Renal pelvis (tissue), 12 donors: ENCODE measurements at places on chromosomes 12 and 14. TPM values are rescaled to one million over a fixed set of nuclear protein-coding genes. Genes with fewer than 3 reads are reported as not detected.

DNA sequence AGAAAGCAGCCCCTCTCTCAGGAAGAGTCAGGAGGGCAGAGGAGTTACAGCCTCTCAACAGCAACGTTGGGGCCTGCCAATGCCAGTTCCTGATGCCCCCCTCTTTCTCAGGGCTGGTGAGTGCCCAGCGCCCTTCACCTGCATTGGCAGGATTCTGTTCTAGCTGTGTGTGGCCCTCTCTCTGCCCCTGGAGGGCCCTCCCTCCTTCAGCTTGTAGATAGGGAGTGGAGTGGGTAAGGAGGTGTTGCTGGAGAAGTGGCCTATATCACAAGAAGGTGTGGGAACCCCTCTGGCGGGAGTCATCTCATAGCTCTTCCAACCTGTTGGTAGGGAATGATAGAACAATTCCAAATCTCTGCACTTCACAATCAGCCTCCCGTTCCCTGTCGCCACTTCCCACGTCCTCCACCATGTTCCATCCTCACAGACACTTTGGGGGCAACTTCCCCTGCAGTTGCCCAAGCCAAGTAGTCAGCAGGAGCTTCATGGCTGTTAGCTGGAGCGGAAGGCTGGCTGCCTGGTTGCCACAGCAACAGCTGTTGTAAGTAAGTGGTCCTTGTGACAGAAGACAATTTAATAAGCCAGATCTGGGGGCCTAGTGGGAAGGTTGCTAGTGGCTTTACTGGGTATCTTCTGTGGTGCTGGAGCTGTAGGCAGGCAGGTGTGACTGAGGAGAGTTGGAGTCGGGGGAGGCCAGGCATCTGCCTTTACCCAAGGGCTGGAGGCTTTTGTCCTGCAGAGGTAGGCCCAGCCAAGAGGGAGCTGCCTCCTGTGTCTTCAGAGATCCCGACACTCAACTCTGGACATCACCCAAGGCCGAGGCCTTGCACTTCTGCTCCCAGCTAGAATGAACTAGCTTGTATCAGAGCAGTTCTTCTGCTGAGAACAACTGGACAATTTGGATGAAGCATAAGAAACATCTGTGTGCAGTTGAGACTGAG, 38.4 kb downstream of the GALNT16 start:
- no peak for DNase-seq

Gene CAPZA3
- 0.16 TPM for polyA plus RNA-seq

DNA sequence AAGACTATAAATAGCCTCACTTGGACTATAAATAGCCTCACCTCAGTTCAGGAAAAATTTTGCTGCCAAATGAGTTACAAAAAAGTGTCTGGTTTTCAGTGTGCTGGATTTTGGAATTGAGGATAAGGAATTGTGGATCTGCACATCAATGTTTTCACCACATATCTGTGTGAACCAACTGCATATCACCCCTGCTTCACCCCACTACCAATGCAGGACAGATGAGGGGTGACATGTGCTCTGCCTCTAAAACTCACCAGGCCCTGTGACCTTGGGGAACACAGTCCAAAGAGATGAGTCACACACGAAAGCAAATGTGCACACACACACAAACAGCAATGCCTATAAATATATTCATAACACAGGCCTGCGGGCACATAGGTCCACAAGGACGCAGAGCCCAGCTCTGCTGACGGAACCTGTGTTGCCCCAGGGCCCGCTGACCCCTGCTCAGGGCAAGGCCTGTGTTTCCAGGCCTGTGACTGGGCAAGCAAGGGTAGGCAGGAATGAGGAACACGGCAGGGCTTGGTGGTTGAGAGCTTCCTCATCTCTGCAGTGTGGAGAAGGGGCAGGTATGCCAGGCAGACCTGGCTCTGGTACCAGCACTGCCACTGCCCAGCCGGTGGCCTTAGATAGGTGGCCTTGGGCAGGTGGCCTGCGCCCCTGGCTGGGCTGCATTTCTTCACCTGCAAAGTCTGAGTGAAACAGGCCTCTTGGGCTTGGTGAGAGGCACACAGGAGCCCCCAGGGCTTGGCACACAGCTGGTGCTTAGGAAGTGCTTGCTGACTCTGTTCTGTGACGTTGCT, 82.4 kb downstream of the ARL6IP4 start:
- no peak for DNase-seq

DNA sequence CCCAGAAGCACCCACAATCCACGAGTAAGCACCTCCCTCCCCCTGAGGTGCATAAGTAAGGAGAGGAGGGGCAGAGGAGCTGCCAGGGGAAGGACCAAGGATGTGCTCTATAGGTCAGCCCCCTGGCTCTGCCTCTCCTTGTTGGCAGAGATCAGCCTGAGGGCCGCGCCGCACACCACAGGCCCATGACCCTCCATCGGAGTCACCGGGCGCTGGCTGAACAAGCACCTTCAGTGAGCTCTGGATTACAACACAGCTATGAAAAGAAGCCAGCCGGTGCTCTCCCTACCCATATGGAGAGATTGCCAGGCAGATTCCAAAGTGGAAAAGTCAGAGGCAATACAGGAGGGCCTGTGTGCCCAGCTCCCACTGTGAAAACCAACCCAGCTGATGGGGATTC, 257.3 kb downstream of the GLT1D1 start:
- no peak for DNase-seq

Gene TEX22
- 1.4 TPM for polyA plus RNA-seq

GRCh38 chr12:76029982-76030340, 1.6 kb downstream of the PHLDA1 start:
- no peak for DNase-seq

Gene HAL
- polyA plus RNA-seq, result 1.2 TPM

Gene LMO3
- polyA plus RNA-seq, result 3.9 TPM
